Panc1 (cell line): ENCODE measurements at places on chromosomes 7 and 10. TPM values are rescaled to one million over a fixed set of nuclear protein-coding genes. Genes with fewer than 3 reads are reported as not detected.

Gene ADGRA1
- 0.05 TPM for total RNA-seq

- no peak overlapping the region for H3K4me3 ChIP-seq
- H3K36me3 ChIP-seq, result no peaks in the 10 kb centered on the region
- DNase-seq, result no peak
- peaks cover 2% of the 10 kb centered on the region; the same call in 1 of the 2 replicates for H3K27me3 ChIP-seq
- H3K27ac ChIP-seq, result no peak overlapping the region
Measured at GRCh38 chr10:6408799-6409198, 171.3 kb downstream of the PRKCQ start.

DNA sequence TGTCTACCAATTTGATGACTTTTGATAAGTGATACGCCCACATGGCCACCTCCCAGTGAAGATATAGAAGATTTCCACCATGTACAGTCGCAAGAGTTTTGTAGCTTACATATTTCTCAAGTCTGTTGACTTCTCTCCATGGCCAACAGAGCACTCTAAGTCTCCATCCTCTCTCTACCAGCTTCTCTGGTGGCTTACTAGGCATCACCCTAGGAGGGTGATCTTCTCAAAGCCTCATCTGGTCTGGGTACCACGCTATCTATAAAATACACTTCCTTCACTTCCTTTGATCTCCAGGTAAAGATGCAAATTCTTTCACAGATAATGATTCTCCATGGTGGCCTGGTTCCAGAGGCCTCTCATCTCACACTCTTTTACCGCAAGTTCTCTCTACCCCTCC lies 49.9 kb downstream of the CALN1 start:
- no peaks in the 10 kb centered on the region for H3K27me3 ChIP-seq
- H3K27ac ChIP-seq, result no peak overlapping the region
- H3K4me1 ChIP-seq, result no peaks in the 10 kb centered on the region
- DNase-seq, result no peak

- H3K27me3 ChIP-seq, result no peaks in the 10 kb centered on the region
- H3K27ac ChIP-seq, result peak overlapping the region; percentile 85
- H3K4me1 ChIP-seq, result peaks cover 38% of the 10 kb centered on the region
- H3K4me3 ChIP-seq, result no peak overlapping the region
- no peaks in the 10 kb centered on the region for H3K36me3 ChIP-seq
Measured at GRCh38 chr10:78963074-78964034, 105.4 kb upstream of the ZMIZ1 start.

DNA sequence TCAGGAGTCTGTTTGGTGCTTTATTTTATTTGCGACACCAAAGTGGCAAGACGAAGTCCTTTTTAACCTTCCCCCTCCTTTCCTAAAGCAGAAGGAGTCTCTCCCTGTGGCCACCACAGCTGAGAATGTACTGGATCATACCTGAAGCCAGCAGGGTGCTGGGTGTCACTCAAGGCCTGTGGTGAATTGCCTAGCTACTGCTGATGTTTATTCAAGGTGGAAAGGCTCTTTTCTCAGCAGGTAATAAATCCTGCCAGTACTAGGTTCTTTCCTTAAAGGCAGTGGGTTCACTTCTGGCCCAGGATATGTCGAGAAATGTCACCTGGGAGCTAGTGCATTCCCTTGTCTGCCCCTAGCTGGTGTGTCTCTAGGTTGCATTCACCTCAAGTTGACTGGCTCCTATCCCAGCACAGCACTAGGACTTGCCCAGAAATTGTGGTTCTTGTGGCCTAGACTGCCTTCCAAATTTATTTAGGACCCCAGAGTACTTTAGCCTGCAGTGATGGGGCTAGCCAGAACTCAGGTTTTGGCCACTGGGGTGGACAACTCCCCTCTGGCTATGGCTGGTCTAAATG lies 60.8 kb upstream of the FAM3C start:
- H3K4me3 ChIP-seq, result no peak overlapping the region
- no peaks in the 10 kb centered on the region for H3K4me1 ChIP-seq
- no peaks in the 10 kb centered on the region for H3K27me3 ChIP-seq

Gene LRGUK
- total RNA-seq, result 0.23 TPM

- no peak overlapping the region for H3K27ac ChIP-seq
- H3K36me3 ChIP-seq, result no peaks in the 10 kb centered on the region
- H3K4me1 ChIP-seq, result no peaks in the 10 kb centered on the region
- H3K4me3 ChIP-seq, result no peak overlapping the region
Measured at GRCh38 chr10:129602938-129603535, 136.0 kb downstream of the MGMT start.

Gene IGF2BP3
- 80.2 TPM for total RNA-seq

Gene VSTM4
- total RNA-seq, result 0.13 TPM

GRCh38 chr7:12401538-12402364 lies 1.9 kb downstream of the VWDE start:
- peak overlapping the region; percentile 14 for H3K4me3 ChIP-seq
- DNase-seq, result no peak
- H3K36me3 ChIP-seq, result no peaks in the 10 kb centered on the region; the same call in 1 of the 2 replicates
- peaks cover 4% of the 10 kb centered on the region; the same call in 1 of the 2 replicates for H3K4me1 ChIP-seq

GRCh38 chr10:58667658-58668310 lies 155.1 kb downstream of the BICC1 start:
- H3K27ac ChIP-seq, result no peak overlapping the region
- H3K4me3 ChIP-seq, result no peak overlapping the region
- H3K27me3 ChIP-seq, result no peaks in the 10 kb centered on the region
- no peaks in the 10 kb centered on the region for H3K4me1 ChIP-seq
- no peaks in the 10 kb centered on the region for H3K36me3 ChIP-seq
- no peak for DNase-seq

DNA sequence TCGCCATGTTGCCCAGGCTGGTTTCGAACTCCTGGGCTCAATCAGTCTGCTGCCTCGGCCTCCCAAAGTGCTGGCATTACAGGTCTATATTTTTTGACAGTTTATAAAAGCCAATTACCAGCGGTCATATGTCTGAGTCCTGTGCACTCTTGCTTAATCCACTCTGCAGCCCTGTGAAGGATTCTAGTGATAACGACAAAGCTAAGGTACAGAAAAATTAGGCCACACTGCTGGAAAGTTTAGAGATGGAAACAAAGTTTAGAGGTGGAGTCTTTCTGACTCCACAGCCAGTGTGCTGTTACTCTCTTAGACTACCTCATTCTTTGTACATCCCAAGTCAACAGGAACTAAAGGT lies 707 bp downstream of the PTER start:
- no peak for DNase-seq
- H3K27me3 ChIP-seq, result no peaks in the 10 kb centered on the region
- H3K27ac ChIP-seq, result peak overlapping the region; percentile 84
- peak overlapping the region; percentile 81 for H3K4me3 ChIP-seq
- no peaks in the 10 kb centered on the region for H3K36me3 ChIP-seq

GRCh38 chr7:157430721-157431120 lies 93.9 kb downstream of the DNAJB6 start:
- H3K27ac ChIP-seq, result no peak overlapping the region
- no peaks in the 10 kb centered on the region for H3K27me3 ChIP-seq
- H3K4me3 ChIP-seq, result no peak overlapping the region
- no peaks in the 10 kb centered on the region for H3K4me1 ChIP-seq

- no peak for DNase-seq
- no peaks in the 10 kb centered on the region for H3K27me3 ChIP-seq
- peak within 1 kb of the TSS; percentile 55 for H3K4me3 ChIP-seq
Measured at GRCh38 chr10:15088428-15089261, at the start of gene ACBD7. TSS of gene ACBD7 (minus strand) at chr10:15088776. CDS start at chr10:15088728, 48 bp downstream.

Gene FAM180A
- total RNA-seq, result not detected

Gene WIPF3
- total RNA-seq, result 2.0 TPM

DNA sequence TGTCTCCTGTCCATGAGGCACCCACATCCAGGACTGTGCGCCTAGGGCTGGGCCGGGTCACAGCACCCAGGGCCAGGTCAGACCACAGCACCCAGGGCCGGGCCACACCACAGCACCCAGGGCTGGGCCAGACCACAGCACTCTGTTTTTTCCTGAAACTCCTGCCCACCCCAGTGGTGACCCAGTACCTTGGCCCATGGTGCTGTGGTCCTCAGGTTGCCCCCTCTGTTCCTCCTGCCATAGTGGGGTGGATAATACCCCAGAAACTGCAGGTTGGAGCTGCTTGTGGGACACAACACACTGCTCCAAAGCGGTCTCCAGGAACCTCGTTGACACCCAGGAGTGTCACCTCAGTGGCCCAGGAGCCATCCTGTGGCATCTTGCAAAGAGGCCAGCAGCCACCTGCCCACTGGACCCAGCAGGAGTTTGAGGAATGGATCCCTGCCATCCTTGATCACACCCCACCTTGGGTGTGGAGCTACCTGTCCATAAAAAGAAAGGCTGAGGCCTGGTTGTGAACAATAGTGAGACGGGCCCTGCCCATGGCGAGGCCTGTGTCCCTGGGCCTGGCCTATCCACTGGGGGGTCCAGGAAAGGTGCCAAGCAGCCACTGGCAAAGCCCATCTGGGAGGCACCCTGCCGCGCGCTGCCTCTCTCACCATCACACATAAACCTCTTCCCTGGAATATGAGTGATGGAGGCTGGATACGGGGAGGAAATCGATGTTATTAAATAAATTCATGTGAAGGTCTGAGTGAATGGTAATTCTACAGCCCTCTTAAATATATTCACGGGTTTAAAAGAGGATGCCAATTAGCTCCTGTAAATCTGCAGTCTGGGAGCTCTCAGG lies 89.0 kb downstream of the NKX6-2 start:
- no peaks in the 10 kb centered on the region for H3K36me3 ChIP-seq
- H3K4me1 ChIP-seq, result no peaks in the 10 kb centered on the region
- H3K27ac ChIP-seq, result no peak overlapping the region

DNA sequence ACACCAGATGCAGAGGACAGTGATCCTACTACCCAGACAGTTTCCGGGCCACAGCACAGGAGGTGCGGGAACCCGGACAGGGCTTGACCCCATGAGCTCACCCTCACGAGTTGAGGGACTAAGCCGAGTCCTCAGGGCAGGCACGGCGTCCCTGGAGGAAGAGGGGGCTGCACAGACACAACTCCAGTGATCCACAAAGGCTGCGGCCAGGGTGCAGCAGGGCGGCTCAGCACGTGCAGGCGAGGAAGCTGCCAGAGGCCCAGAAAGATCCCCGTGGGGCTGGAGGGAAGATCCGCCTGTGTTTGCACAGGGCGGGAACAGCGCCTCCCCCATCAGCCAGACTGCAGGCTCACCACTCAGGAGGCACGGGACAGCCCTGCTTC lies 45.9 kb upstream of the TMEM72 start:
- peak overlapping the region; percentile 54 for H3K4me3 ChIP-seq
- H3K4me1 ChIP-seq, result peaks cover 4% of the 10 kb centered on the region; the same call in 1 of the 2 replicates
- DNase-seq, result no peak
- peaks cover 18% of the 10 kb centered on the region for H3K27me3 ChIP-seq
- no peak overlapping the region for H3K27ac ChIP-seq

GRCh38 chr7:12643644-12644043 lies 43.8 kb upstream of the ARL4A start:
- DNase-seq, result no peak
- no peaks in the 10 kb centered on the region for H3K36me3 ChIP-seq
- H3K4me3 ChIP-seq, result no peak overlapping the region
- H3K27ac ChIP-seq, result no peak overlapping the region
- no peaks in the 10 kb centered on the region for H3K27me3 ChIP-seq

Gene GDF2
- not detected for total RNA-seq

GRCh38 chr10:125147971-125148439 lies 12.4 kb downstream of the CTBP2 start:
- H3K4me1 ChIP-seq, result peaks cover 71% of the 10 kb centered on the region
- no peak overlapping the region for H3K4me3 ChIP-seq
- DNase-seq, result no peak
- peaks cover 3% of the 10 kb centered on the region; the same call in 1 of the 2 replicates for H3K36me3 ChIP-seq

Gene OR2F2
- not detected for total RNA-seq

DNA sequence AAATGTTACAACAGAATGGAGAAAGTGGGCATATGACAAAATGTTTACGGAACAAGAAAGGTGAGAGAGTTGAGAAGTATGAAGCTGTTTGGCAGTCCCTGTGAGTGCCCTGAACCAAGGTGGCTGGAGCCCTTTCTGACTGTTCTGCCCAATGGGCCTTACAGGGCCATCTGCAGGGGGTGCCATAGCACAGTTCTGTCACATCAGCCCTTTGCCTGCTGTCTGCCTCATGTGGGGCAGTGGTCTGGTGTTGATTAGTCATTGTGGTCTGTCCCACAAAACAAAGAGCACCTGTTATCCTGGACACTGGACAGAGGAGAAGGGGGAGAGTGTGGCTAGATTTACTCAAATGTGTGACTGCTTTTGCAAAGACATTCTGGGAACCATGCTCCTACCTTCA lies 51.5 kb upstream of the OSBPL3 start:
- H3K4me3 ChIP-seq, result no peak overlapping the region
- H3K4me1 ChIP-seq, result peaks cover 5% of the 10 kb centered on the region; the same call in 1 of the 2 replicates
- no peak overlapping the region for H3K27ac ChIP-seq
- no peaks in the 10 kb centered on the region for H3K36me3 ChIP-seq
- no peaks in the 10 kb centered on the region for H3K27me3 ChIP-seq
- DNase-seq, result no peak

- H3K4me3 ChIP-seq, result no peak overlapping the region
- no peaks in the 10 kb centered on the region for H3K27me3 ChIP-seq
- DNase-seq, result no peak
- H3K36me3 ChIP-seq, result no peaks in the 10 kb centered on the region; the same call in 1 of the 2 replicates
- peaks cover 10% of the 10 kb centered on the region; the same call in 1 of the 2 replicates for H3K4me1 ChIP-seq
Measured at GRCh38 chr10:75024971-75025523, 86.4 kb upstream of the SAMD8 start.

Gene PRF1
- total RNA-seq, result not detected

- H3K27me3 ChIP-seq, result peaks cover 11% of the 10 kb centered on the region; the same call in 1 of the 2 replicates
- no peak overlapping the region for H3K27ac ChIP-seq
- H3K36me3 ChIP-seq, result no peaks in the 10 kb centered on the region
Measured at GRCh38 chr10:76778914-76779795, 858.5 kb downstream of the KCNMA1 start.

Gene ASZ1
- not detected for total RNA-seq

- peaks cover 4% of the 10 kb centered on the region; the same call in 1 of the 2 replicates for H3K4me1 ChIP-seq
- no peak overlapping the region for H3K27ac ChIP-seq
- no peaks in the 10 kb centered on the region for H3K36me3 ChIP-seq
- DNase-seq, result no peak
- H3K4me3 ChIP-seq, result no peak overlapping the region
Measured at GRCh38 chr7:157436763-157437480, 100.1 kb downstream of the DNAJB6 start.

DNA sequence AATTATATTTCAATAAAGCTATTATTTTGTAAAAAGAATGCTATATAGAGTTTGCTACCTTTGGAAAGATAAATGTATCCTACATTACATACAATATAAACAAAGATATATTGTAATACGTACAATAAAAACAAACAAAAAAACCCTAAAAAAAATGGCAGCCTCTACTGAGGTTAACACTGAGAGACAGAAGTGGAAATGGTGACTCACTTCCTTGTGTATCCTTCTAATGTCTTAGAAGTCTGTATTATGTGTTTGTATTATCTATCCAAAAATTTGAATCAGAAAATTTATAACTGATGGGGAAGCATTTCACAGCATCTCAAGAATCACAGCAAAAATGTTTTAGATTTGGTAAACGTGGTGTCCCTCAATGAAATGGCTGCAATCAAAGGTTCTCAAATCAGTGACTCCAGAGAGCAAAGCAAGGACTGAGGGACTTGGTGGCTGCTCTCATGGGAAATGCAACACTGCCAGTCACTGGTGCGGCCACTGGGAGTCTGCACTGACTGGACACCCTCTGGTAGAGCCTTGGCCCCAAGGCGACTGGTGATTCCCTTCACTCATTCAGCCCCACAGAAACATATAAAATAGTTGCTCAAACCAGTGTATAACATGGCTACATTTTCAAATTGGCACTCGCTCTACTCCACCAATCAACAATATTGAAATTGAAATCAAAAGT lies 53.8 kb downstream of the PANK1 start:
- no peak overlapping the region for H3K4me3 ChIP-seq
- H3K27ac ChIP-seq, result no peak overlapping the region
- no peak for DNase-seq
- no peaks in the 10 kb centered on the region for H3K4me1 ChIP-seq
